ENCODE measurements at places on chromosomes 5 and 9. TPM values are rescaled to one million over a fixed set of nuclear protein-coding genes. Genes with fewer than 3 reads are reported as not detected.

FCN2 gene
- total RNA-seq: not detected

PCDHGC3 gene
- 51.5 TPM for total RNA-seq

FAT2 gene
- 0.16 TPM for total RNA-seq

BNIP1 gene
- 22.8 TPM for total RNA-seq

ERGIC1 gene
- total RNA-seq: 118 TPM

PDZD2 gene
- 0.16 TPM for total RNA-seq

PCDHA9 gene
- not detected for total RNA-seq

GARIN3 gene
- not detected for total RNA-seq

PCDHGC4 gene
- 0.13 TPM for total RNA-seq

RRAGA gene
- total RNA-seq: 84.0 TPM

RAB3C gene
- total RNA-seq: not detected

FAM163B gene
- 2.2 TPM for total RNA-seq

LRRTM2 gene
- total RNA-seq: 0.48 TPM
